ENCODE measurements at places on chromosomes 5 and 9.

- no peak for DNase-seq
Observed at GRCh38 chr9:132372177-132373095, 17.6 kb upstream of the SETX start.

DNA sequence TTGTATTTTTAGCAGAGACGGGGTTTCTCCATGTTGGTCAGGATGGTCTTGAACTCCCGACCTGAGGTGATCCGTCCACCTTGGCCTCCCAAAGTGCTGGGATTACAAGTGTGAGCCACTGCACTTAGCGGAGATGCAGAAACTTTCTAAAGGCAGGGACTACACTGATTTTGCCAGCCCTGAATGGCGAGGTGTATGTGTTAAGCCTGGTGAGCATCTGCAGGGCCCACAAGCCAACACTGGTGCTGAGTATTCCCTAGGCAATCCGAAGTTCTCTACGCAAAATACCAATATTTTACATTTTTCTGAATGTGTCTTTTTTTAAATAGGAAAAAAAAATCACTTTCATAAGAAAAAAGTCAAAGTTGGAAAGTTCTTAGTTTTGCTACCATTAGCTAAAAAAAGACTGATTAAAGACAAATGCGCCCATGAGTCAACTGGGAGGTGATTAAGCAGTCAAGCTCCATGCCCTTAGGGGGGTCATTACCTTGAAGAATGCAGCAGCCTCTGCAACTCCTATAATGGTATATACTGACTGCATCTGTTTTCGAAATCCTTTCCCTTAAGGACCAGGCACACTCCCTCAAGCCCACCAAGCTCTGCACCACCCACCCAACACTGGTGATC is 502.8 kb downstream of the BNC2 start:
- no peak for DNase-seq

GRCh38 chr9:14813336-14814248 is 91.1 kb upstream of the CER1 start:
- no peak for DNase-seq

- no peak for DNase-seq
Observed at GRCh38 chr9:121399883-121400607, 30.0 kb upstream of the STOM start.

GRCh38 chr5:91343916-91344315 is 39.2 kb downstream of the ARRDC3 start:
- no peak for DNase-seq

- no peak for DNase-seq
Observed at GRCh38 chr5:93995126-93995621, 253.8 kb upstream of the POU5F2 start.

GRCh38 chr5:113108485-113108884 is 131.9 kb downstream of the DCP2 start:
- no peak for DNase-seq

- DNase-seq = no peak
Observed at GRCh38 chr9:78552802-78553201, 255.9 kb downstream of the PSAT1 start.

DNA sequence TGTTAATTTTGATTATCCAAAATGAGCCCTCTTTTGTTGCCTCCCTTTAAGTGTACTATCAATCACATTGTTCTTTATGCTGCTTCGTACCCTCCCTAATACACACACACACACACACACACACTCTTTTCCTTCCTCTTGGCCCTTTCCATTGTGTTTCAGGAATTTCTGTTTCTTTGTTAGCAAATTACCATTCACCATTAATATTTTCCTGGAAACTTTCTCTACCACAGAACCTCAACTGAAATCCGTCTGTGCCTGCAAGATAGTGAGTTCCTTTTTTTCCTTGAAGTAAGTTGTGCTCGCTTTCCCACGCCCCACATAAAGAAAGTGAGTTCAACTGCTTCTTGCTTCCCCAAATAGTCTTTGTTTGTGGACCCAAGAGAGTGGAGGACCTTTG is 61.8 kb downstream of the SMIM15 start:
- no peak for DNase-seq

Data from activated T-helper 1 cell treated with anti-CD3 and anti-CD28 coated beads, Interleukin-2, amount 50 U/mL, for 16 hours (primary cell).